Adrenal gland (tissue), 19 donors: ENCODE measurements at places on chromosomes 1 and 21.

DNA sequence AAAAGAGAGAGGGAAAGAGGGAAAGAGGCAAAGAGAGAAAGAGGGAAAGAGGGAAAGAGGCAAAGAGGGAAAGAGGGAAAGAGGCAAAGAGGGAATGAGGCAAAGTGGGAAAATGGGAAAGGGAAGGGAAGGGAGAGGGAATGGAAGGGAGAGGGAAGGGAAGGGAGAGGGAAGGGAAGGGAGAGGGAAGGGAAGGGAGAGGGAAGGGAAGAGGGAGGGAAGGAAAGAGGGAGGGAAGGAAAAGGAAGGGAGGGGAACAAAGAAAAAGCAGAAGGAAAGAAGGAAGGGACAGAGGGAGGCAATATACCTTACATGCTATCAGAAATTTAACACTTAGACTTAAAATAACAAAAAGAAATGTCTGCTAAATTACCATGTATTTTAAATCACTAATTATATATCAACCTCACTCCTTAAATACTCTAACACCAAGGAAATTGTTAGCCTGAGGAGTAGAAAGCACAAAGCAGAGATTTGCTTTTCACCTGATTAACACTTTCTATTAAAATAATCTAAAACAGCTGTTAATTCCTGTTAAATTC, 41.8 kb downstream of the DUSP10 start:
- DNase-seq: no peak

- DNase-seq: peak; percentile 34
These were observed 25.9 kb downstream of the KCNC4 start for GRCh38 chr1:110235834-110236682.

GRCh38 chr1:171389171-171389570, 75.2 kb downstream of the FMO4 start:
- no peak for DNase-seq

DNA sequence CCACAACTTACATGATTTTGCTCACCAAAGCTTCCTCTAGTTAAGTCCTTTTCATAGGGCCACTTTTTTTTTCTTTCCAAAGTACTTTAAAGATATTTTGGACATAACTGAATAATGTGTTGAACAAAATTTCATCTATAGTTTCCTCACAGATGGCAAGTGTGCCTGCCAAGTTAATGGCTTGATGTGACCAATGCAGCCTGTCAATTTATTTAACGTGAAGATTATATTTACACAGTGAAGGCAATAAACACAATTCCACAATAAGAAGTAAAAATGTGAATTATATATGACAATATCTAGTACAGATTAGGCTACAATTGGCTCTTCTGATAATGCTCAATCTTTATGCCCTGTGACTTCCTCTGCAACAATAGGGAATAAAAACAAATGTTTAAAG, 18.0 kb downstream of the CLCA2 start:
- DNase-seq: no peak

DNA sequence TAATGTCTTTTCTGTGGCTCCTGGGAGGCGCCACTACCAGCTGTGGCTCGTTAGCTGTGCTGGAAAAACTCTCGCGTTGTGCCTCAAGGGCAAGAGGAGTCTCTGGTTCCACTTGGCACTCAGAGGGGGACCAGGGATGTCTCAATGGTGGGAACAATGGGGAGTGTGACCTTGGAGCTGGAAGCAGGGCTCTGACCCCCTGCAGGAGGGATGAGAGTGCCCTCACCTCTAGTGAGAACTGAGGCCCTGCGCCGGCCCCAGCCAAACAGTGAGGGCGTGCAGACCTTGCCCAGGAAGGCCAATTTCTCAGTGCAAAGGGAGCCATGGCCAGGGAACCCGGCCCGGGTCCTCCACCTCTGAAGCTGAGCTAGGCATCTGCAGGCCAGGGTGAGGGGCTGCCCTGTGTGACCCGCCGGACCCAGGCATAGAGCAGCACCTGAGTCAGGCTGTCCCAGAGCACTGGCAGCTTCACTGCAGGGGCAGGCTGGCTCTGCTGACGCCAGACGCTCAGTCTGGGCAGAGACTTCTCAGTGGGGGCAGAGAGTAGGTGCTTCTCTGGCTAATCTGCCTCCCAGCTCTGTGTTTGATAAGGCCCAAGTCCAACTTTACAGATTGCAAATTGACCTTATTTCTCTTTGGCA, 1.8 kb downstream of the RD3 start:
- no peak for DNase-seq

GRCh38 chr1:160579216-160579701, at the start of gene CD84:
Gene CD84 (minus strand): TSS chr1:160579496. CDS start chr1:160579437, 59 bp downstream.
- no peak for DNase-seq

DNA sequence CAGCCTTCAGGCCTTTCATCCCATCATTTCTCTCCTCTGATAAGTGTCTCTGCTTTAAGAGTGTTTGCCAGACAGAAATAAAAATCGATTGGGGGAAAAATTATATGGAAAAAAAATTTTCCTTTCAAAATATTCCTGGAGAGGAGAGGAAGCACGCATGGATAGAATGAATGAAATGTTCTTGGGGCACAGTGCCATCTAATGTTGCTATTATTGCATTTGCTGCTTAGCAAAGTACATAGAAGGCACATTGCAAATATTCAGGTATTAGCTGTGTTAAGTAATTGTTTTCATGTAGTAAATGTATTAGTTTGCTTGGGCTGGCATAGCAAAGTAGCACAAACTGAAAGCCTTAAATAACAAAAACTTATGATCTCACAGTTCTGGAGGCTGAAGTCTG, 18.1 kb downstream of the B3GALT5 start:
- no peak for DNase-seq

DNA sequence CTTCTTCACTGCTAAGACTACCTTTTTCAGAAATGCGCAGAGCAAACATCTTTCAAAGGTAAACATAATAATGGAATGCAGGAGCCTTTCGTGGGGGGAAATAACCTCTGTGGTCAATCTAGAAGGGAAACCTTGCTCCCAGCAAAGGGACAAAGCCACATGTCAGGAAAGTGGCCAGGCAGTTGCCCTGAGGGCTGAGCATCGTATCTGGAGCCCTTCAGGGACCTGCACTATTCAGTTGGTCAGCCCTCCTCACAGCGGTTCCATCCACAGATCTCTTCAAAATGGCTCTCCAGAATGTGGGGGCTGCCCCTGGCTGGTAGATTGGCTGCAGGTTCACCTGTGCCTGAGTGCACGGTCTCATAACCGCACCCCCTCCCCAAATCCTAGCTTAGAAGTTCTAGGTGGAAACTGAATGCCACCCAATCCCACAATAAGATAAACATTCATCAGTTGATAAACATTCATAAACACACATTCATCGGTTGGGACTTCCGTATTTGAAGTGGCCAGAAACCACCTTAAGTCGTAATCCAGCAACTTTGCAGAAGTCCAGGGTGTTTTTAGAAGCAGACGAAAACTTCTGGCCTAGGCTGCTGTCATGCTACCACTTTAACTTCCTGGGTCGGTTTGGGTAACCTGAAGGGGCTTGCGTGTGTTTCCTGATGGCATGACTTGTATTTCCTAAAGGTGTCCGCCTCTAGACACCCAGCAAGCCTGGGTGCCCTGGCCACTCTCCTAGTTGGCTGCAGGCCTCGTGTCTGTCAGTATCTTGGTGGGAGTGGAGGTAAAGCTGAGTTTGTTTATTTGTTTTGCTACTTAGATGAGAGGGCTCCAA, 50.5 kb downstream of the RASSF5 start:
- no peak for DNase-seq

DNA sequence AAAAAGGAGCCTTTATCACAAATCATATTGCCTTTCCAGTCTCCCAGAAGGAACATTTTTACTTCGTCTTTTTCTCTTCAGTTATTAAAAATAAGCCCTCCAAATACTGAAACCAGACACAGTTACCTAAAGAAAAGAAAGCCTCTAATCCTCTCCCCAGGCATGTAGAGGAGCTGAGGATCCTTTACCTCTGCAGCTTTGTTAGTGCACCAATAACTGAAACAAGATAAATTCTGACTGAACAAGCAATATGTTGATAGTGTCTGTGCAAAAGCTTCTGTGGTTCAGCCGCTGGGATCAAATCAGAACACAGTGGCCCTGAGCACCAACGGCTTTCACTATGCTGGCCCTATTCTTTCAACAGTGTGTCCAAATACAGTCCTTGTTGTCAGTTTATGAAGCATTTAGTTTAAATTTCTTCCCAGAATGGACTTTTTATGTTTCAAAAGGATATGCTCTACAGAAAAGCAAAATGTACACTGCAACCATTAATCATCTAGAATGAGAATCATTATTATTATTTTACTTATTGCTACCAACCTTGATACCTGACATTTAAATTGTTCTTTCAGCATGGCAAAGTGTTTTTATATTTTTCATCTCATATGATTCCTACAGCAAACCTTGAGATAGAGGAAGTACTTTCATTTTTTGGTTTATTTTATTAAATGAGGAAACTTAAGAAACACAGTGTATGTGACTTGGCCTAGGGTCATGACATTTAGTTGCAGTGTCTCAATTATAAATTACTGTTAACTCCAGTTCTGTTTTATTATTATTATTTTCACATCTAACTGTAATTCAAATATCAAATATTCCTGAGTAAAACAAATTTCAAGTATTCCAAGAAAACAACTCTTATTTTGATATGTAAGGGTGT, 217.9 kb downstream of the NEGR1 start:
- DNase-seq: no peak

DNA sequence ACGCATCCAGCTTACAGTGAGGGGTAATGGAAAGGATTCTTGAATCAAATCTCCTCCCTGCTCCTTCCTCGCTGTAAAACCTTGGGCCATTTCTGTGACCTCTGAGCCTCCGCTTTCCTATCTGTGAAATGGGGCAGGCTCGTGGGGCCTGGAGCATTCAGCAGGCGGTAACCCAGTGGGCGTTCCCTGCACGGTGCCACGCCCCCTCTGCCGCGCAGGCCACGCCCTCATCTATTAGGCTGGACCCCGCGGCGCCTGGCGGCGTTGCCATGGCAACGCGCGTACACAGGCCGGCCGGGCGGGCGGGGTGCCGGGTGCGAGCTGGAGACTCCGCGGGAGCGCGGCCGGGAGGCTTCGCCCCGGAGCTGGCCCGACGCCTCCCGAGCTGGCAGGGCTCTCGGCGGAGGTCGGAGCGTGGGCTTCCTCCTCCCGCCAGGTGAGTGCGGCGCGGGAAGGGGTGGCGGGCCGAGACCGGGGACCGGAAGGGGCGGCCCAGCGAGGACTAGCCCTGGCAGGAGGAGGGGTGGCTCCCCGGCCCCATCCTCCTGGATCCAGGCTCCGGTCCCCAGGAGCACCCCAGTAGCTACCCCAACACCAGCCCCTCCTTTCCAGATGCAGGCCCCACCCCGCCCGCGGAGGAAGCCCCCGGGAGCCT, at the start of gene FHAD1:
Gene FHAD1, plus strand, starts transcription at position 264 of the 655 bp plus-strand sequence. CDS start 4,562 bp downstream, outside the sequence.
- DNase-seq: peak; percentile 78

- DNase-seq: no peak
These were observed 356.0 kb downstream of the HHAT start for GRCh38 chr1:210684466-210685294.

GRCh38 chr1:79791488-79792218, 785.1 kb upstream of the ADGRL4 start:
- no peak for DNase-seq

- DNase-seq: no peak
These were observed 126.9 kb upstream of the C1orf174 start for GRCh38 chr1:4027008-4027407.

DNA sequence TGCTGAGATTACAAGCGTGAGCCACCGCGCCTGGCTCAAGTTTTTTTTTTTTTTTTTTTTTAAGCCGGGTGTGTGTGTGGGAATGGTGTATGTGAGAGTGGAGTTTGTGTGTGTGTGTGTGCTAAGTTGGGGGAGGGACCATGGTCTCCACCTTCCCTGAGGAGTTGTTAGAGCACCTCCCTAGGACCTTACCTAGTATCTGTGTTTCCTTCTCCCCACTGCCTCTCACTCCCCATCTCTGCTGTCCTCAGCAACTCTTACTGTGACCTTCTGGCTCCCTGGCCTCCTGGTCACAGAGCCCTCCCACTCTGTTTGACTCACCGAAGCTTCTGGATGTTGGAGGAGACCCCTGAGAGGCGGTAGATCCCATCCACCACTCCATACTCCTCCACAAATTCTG, 10.4 kb downstream of the ARHGAP30 start:
- no peak for DNase-seq
